Large intestine (tissue), 12 donors: ENCODE measurements at places on chromosomes 1 and 21. TPM values are rescaled to one million over a fixed set of nuclear protein-coding genes. Genes with fewer than 3 reads are reported as not detected.

GRCh38 chr1:94025383-94026340 is 95.3 kb downstream of the ABCA4 start:
- no peak for DNase-seq

GRCh38 chr21:43719748-43720538 is 1.0 kb downstream of the PDXK start:
- DNase-seq = peak; percentile 63

The CENPF gene
- 30.3 TPM for polyA plus RNA-seq

- no peak for DNase-seq
Observed at GRCh38 chr1:36783475-36783874, 250.8 kb downstream of the GRIK3 start.

The UQCRHL gene
- 4.1 TPM for polyA plus RNA-seq
